A549 treated with Hydrocortisone at 1 μM for 4 hours (cell line): ENCODE measurements at places on chromosomes 1 and 21. TPM values are rescaled to one million over a fixed set of nuclear protein-coding genes. Genes with fewer than 3 reads are reported as not detected.

FAM163A gene
- not detected in 5 replicates for total RNA-seq

NECTIN4 gene
- 1.00 to 2.2 TPM (median 2.0 TPM) in 5 replicates for total RNA-seq

RBM8A gene
- total RNA-seq = 218 to 249 TPM (median 223 TPM) in 5 replicates

OR14K1 gene
- not detected in 5 replicates for total RNA-seq

AKT3 gene
- total RNA-seq = 17.5 to 25.1 TPM (median 23.3 TPM) in 5 replicates

YBEY gene
- 25.5 to 30.1 TPM (median 27.6 TPM) in 5 replicates for total RNA-seq

TAL1 gene
- 0.02 TPM in 1 of 5 replicates, not detected in the others for total RNA-seq

PLOD1 gene
- total RNA-seq = 75.7 to 90.6 TPM (median 83.9 TPM) in 5 replicates

CELSR2 gene
- 3.7 to 4.9 TPM (median 4.8 TPM) in 5 replicates for total RNA-seq

FCRL6 gene
- total RNA-seq = not detected in 5 replicates

OLIG2 gene
- total RNA-seq = not detected in 5 replicates

C1orf216 gene
- total RNA-seq = 12.1 to 14.6 TPM (median 13.8 TPM) in 5 replicates

MYOC gene
- not detected in 5 replicates for total RNA-seq

CPTP gene
- total RNA-seq = 17.2 to 23.3 TPM (median 21.9 TPM) in 5 replicates

SRGAP2B gene
- 12.7 to 19.3 TPM (median 17.8 TPM) in 5 replicates for total RNA-seq

TMEM200B gene
- total RNA-seq = 0.08 to 0.20 TPM (median 0.08 TPM) in 5 replicates

S100A3 gene
- 107 to 126 TPM (median 115 TPM) in 5 replicates for total RNA-seq

PSMD4 gene
- total RNA-seq = 166 to 193 TPM (median 187 TPM) in 5 replicates

AIM2 gene
- total RNA-seq = not detected in 5 replicates

LCE1F gene
- total RNA-seq = not detected in 5 replicates

ETS2 gene
- total RNA-seq = 84.8 to 109 TPM (median 99.4 TPM) in 5 replicates

KLHL17 gene
- total RNA-seq = 9.7 to 15.2 TPM (median 13.4 TPM) in 5 replicates

GCSAML gene
- not detected in 5 replicates for total RNA-seq
